Renal pelvis (tissue), 12 donors: ENCODE measurements at places on chromosomes 12 and 14. TPM values are rescaled to one million over a fixed set of nuclear protein-coding genes. Genes with fewer than 3 reads are reported as not detected.

- DNase-seq: no peak
Measured at GRCh38 chr14:101347893-101348777, 213.2 kb upstream of the DIO3 start.

- DNase-seq: no peak
Measured at GRCh38 chr12:98591209-98591608, 2.3 kb upstream of the SLC25A3 start.

GRCh38 chr14:58584383-58584782 lies 53.4 kb upstream of the DACT1 start:
- no peak for DNase-seq

- DNase-seq: no peak
Measured at GRCh38 chr14:31902002-31902401, 175.1 kb upstream of the ARHGAP5 start.

- DNase-seq: peak; percentile 31
Measured at GRCh38 chr14:103846543-103847450, 578 bp downstream of the PPP1R13B start.

DNA sequence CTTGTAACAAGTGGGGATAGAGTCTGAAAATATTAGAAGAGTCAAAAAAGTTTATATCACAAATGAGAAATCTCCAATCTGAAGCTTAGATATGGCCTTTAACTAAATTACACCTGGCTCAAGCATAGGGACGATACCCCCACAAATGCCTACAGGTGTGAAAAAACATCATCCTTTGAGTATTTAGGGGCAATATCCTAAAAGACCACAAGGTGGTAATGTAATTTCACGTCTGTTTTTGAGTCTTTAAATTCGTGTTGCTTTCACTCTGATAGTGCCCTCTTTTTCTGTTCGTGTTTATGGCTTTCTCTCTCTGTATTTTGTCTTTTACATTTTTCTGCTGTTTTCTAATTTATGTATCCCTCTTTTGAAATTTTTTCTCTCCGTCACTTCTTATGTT lies 84.3 kb downstream of the ETNK1 start:
- no peak for DNase-seq

Gene CFAP54
- 4.7 TPM for polyA plus RNA-seq

- DNase-seq: no peak
Measured at GRCh38 chr12:120241561-120242274, 23.8 kb downstream of the PXN start.

DNA sequence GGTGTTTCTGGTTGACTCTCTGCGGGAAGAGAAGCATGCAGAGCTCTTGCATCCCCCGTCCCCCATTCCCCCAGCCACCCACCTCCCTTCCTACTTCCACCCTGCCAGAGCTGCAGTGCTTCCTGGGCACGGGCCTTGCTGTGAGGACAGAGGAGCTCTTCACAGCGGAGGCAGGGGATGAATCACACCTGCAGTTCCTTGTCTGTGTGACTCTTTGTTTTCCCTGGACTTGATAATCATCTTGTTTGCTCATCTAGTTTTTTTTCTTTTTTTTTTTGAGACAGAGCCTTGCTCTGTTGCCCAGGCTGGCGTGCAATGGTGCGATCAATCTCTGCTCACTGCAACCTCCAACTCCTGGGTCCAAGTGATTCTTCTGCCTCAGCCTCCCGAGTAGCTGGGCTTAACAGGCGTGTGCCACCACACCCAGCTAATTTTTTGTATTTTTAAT lies 27.8 kb downstream of the ANKRD9 start:
- DNase-seq: no peak

Gene C3AR1
- 3.5 TPM for polyA plus RNA-seq

DNA sequence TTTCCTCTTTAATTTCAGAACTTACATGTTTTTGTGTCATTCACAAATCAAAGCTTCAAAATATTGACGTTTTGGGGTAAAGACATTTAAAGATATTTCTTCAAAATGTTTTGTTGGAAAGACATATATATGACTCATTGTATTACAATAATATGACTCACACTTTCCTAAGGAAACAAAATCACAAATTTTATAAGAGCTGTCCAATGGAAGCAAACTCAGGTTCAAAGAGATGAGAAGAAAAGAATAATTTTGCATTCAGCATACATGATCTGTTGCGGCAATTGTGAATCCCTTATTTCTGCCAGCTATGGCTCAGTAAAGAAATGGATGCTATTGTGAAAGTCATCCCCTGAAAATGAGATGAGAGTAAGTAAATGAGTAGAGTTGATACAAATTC lies 82.7 kb downstream of the GRIP1 start:
- no peak for DNase-seq

DNA sequence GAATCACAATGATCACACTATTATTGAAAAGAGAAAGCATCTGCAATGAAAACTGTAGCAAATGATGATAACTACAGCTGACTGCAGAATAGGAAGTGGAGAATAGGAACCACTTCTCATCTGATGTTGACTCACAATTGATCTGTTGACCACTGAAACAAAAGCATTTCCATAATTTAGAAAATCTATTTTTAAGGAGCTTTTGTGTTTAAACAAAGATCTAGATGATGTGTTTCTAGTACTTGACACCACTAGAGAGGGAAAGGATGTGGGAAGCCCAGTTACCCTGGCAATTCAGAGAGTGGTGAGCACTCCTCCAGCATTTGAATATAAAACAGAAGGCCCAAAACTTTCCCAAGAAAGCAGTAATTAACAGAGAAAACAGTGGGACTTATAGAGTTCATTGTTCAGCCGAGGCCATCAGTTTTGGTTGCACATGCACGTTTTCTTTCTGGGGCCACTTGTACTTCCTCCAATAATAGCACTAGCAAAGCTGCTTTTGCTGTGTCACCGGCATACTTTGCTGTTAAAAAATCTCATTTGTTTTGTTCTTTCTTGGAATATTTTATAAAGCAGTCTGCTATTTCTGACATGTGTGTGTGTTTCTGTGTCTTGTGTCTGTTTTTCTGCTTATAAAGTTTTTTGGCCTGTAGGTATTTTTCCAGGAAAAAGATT lies 76.1 kb upstream of the HECTD1 start:
- DNase-seq: no peak

DNA sequence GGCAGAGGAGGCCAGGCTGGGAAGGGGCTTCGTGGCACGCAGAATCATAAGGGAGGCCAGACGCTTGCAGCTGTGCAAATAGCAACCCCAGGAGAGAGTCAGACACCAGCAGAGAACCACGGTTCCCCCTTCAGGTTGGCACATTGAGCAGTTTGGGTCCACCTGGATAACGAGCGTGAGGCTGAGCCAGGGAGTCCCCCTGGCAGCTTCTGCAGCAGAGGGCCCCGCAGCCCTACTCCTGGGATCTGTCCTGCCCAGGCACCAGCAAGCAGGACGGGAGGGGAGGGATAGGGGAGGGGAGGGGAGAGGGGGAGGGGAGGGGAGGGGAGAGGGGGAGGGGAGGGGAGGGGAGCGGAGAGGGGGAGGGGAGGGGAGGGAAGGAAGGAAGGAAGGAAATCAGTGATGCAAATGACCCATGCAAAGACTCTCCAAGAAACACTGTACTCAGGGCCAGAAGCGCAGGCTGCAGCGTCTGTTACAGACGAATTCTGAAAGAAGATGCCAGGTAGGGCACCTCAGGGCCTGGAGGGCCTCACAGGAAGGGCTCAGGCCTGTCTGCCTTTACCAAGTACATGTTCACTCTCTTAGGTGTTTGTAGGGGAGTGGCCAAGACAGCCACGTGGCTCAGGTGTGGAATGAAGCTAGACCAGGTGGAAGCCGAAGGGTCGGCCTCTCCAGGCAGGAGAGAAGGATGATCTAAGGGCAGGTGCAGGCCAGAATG lies 32.3 kb upstream of the MMP17 start:
- no peak for DNase-seq

GRCh38 chr12:79886917-79887519 lies 47.9 kb downstream of the PPP1R12A start:
- no peak for DNase-seq

GRCh38 chr14:50051106-50051505 lies 65.3 kb downstream of the VCPKMT start:
- no peak for DNase-seq

DNA sequence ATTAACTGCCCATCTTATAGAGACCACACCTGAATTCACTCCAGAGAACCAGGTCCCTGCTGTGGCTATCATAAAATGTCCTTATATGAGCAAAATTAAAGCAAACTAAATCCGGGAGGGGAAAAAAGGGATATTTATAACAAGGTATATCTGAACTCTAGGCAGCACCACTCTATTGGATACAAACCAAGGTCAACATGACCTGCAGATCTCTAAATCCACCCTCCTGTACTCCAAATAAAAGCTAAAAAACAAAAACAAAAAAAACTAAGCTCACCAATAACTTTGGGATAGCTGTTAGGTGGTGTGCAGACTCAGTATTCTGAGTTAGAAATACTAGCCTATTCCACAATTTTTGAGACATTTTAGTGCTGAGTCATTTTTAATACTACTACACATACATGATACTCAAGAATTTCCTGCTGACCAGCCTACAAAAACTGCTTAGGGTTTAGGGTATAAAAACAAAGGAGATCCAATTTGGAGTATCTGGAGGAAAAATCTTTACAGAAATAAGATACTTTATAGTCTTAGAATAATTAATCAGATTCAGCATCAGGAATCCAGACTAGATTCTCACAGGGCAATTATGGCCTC lies 46.6 kb upstream of the LTBP2 start:
- no peak for DNase-seq

DNA sequence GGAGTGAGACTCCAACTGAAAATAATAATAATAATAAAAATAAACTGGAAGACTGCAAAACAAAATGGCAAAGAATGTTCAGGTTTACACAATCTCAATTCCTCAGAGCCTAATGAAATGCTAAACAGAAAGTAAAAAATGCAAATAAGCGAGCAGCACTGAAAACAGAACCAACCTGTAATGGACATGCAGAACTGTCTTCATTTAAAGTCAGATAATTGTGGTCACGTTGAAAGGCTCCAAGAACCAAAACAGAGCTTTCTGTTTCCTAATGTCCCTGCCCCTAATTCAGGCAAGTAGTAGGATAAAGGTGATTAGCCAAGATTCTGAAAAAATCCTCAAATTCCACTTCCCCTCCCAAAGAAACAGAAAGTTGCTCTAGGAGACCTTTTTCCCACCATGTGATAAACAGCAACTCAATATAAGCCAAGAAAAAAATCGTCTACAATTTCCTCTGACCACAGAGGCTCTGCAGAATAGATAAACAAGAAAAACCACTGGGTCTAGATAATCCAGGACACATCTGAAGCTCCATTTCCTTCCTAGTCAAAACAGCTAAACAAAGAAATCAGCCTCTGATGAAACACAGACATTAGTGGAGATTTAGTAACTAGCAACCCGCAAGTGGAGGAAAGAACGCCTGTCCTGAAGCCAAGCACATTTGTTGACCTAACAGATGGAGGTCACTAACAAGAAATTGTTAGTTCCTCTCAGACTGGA lies 3.0 kb downstream of the MIS18BP1 start:
- no peak for DNase-seq

DNA sequence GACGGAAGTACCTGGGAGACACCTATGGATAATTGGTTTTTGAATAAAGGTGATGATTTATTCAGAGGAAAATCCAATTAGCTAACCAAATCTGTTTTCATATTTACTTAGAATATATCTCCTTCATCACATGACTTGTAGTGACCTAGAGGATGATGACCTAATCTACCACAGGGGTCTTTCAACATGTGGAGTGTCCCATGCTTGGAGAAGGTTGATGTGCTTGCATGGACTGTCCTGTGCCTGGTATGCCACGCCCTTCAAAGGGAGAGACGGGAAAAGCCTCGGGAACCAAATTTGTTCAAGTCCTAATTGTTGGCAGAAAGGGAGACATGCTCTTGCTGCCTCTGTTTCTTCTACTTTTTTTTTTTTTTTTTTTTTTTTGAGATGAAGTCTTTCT lies 11.8 kb upstream of the PAPLN start:
- no peak for DNase-seq
